ENCODE measurements at places on chromosomes 16 and 17. TPM values are rescaled to one million over a fixed set of nuclear protein-coding genes. Genes with fewer than 3 reads are reported as not detected.

The SBK1 gene
- 3.7 TPM for total RNA-seq

The CCDC154 gene
- total RNA-seq, result 0.21 TPM

The KRTAP9-3 gene
- not detected for total RNA-seq

The SNF8 gene
- 31.4 TPM for total RNA-seq

The CRAMP1 gene
- 11.2 TPM for total RNA-seq

The RAPGEFL1 gene
- total RNA-seq, result 2.3 TPM

The FOXC2 gene
- total RNA-seq, result not detected

The ADGRG3 gene
- total RNA-seq, result 1.7 TPM

The CES3 gene
- total RNA-seq, result 0.63 TPM

The FOXL1 gene
- not detected for total RNA-seq

The FSCN2 gene
- total RNA-seq, result 0.52 TPM

The TLCD2 gene
- total RNA-seq, result under 0.01 TPM

The SSTR5 gene
- not detected for total RNA-seq

The EFNB3 gene
- not detected for total RNA-seq

The SHCBP1 gene
- total RNA-seq, result 1.8 TPM

The CDH3 gene
- total RNA-seq, result 0.10 TPM

The PLCG2 gene
- 31.9 TPM for total RNA-seq

The MMP15 gene
- 0.10 TPM for total RNA-seq

The CCL11 gene
- total RNA-seq, result not detected

The SLFN12 gene
- 5.9 TPM for total RNA-seq

The KRT9 gene
- total RNA-seq, result 0.10 TPM

The TNFRSF12A gene
- 8.2 TPM for total RNA-seq

The OR1D2 gene
- total RNA-seq, result 0.21 TPM

The SOCS7 gene
- total RNA-seq, result 13.6 TPM

The NAA38 gene
- 14.0 TPM for total RNA-seq

The KRT39 gene
- total RNA-seq, result not detected

The TEX14 gene
- total RNA-seq, result 0.31 TPM

The WRAP53 gene
- total RNA-seq, result 3.6 TPM

The APOH gene
- total RNA-seq, result not detected

The HBA1 gene
- 28.3 TPM for total RNA-seq

The LRRC37A2 gene
- 24.1 TPM for total RNA-seq

The ANKRD40CL gene
- 0.21 TPM for total RNA-seq

The SNAI3 gene
- total RNA-seq, result 6.0 TPM

The SRCIN1 gene
- total RNA-seq, result not detected

The SCIMP gene
- total RNA-seq, result 5.5 TPM

The MYH11 gene
- total RNA-seq, result 0.10 TPM

The TBC1D3 gene
- total RNA-seq, result not detected

The TRPV3 gene
- 0.21 TPM for total RNA-seq

The KRT31 gene
- not detected for total RNA-seq

The ZNRF1 gene
- total RNA-seq, result 2.9 TPM

The PHKB gene
- total RNA-seq, result 52.1 TPM

The PRAC2 gene
- total RNA-seq, result not detected

The CAMKK1 gene
- total RNA-seq, result 5.4 TPM

The PRAC1 gene
- not detected for total RNA-seq

The MYH13 gene
- not detected for total RNA-seq

The SLC38A8 gene
- total RNA-seq, result not detected

All from mononuclear cell (primary cell).